ENCODE measurements at places on chromosomes 5 and 9. TPM values are rescaled to one million over a fixed set of nuclear protein-coding genes. Genes with fewer than 3 reads are reported as not detected.

NIPSNAP3A gene
- 34.4 TPM for total RNA-seq

CDKN2A gene
- total RNA-seq: 22.4 TPM

BAAT gene
- total RNA-seq: not detected

DNA sequence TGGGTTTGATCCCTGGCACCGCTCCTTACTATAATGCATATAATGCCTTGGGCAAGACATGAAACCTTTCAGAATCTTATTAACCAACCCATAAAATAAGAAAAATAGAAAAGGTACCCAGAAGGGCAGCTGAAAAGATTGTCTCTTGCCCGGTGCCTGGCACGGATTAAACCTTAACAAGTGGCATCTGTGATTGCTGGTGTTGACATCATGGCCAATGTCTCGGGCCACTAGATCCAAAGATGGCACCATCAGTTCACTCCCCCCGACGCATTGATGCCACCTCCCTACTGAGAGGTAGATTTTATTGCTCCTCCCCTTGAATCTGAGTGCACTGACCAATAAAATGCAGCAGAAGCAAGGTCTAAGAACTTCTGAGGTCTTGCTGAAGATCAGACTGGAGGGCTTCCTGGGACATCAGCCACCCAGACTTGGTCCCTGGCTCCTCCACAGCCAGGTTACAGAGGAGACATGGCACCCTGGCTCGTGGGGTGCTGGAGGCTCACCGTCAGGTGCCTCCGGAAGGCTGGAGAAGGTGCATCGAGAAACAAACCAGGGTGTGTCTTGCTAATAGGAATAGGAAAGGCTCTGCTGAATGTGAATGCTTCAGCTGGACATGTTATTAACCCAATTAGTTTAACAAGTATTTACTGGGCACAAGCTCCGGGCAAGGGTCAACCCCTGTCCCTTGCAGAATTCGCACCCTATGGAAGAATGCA lies 80.0 kb upstream of the COL5A1 start:
- no peak for DNase-seq

- DNase-seq: no peak
Measured at GRCh38 chr9:126514037-126514821, 99.5 kb upstream of the LMX1B start.

- DNase-seq: no peak
Measured at GRCh38 chr9:32755730-32756129, 27.6 kb upstream of the TMEM215 start.

GRCh38 chr5:117769877-117770276 lies 1195.3 kb upstream of the SEMA6A start:
- no peak for DNase-seq

DNA sequence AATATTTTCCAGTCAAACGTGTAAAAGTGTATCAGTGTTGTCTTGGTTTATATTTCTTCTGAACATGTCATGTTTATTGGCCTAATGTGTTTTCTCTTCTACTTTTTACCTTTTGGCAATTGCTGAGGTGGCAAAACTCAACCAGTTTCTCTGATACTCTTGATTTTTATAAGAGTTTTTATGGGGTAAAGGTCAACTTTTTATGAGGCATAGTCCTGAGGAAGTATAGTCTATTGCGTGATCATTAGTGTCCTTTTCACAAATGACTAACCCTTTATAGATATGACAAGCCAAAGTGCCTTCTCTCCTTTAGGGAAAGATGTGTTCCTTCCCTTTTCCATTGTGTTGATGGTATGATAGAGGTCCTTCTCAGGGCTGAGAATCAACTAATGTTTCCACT lies 32.9 kb downstream of the OCLN start:
- DNase-seq: no peak

GRCh38 chr5:111398013-111398412 lies 114.3 kb downstream of the STARD4 start:
- no peak for DNase-seq

GRCh38 chr9:70438341-70438928 lies 24.0 kb upstream of the KLF9 start:
- peak; percentile 63 for DNase-seq

GRCh38 chr5:137705106-137705505 lies 30.8 kb downstream of the KLHL3 start:
- DNase-seq: no peak
